Astrocyte of the spinal cord (primary cell): ENCODE measurements at places on chromosomes 1 and 21.

DNA sequence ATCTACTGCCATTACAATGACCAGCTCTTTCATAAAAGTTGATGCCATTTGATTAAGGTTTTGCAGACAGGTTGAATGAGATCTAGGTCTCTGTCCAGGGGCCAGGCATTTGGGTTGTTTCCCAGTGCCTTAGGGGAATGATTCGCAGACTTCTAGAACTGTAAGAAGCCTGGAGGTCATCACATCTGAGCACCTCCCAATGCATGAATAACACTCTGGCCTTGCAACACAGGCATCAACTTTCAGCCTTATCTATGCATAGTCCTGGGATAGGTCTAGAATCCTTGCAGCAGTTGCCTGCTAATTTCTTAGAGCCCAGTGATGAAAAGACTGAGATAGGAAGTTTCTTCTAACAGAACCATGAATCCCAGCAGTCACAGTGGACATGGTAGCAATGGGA is 44.8 kb upstream of the KCND3 start:
- DNase-seq, result no peak

GRCh38 chr1:108813326-108813725 is 43.6 kb downstream of the AKNAD1 start:
- DNase-seq, result no peak

- DNase-seq, result no peak
Observed at GRCh38 chr1:153933955-153934354, 11.2 kb upstream of the GATAD2B start.

DNA sequence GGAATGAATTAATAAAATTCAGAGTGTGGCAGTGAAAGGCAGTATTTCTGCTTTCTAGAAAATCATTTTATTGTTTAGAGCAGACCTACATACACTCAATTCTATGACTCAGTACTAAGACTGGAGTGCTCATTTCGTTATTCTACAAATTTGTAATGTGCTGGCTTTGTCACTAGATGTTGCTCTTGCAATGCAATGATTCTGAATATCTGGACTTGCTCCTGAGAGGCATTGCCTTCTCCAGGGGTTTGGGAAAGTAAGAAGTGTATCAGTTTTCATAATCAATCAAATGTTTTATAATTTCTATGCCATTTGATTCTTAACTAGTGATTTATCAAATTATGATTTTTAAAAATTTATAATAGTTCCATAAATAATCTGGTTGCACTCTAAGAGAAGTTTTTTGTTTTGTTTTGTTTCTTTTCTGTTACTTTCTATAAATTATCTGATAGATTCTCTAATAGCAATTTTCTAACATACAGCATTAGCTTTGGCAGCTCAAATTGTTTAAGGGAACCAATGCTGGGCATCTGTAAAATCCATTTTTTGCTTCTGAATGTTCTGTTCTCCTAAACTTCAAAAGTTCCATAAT is 280.5 kb upstream of the SGIP1 start:
- DNase-seq, result peak; percentile 82

- DNase-seq, result no peak
Observed at GRCh38 chr1:164589961-164590507, 31.1 kb downstream of the PBX1 start.

DNA sequence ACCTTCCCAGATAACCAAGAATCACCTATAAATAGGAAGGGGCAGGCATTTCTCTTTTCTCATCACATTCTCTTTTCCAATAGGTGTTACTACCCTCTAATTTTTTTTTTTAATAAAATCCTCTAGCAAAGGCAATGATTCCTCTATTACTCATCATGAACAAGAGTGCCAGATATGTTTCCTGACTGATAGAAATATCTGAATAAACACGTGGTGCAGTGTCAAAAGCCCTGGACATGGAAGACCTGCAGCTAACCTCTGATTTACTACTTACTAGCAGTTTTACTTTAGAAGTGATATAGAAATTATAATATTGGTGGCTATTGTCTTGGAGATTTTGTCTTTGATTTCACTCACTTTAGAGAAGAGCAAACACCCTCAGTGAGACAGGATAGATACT is 194.6 kb upstream of the SAMSN1 start:
- no peak for DNase-seq

DNA sequence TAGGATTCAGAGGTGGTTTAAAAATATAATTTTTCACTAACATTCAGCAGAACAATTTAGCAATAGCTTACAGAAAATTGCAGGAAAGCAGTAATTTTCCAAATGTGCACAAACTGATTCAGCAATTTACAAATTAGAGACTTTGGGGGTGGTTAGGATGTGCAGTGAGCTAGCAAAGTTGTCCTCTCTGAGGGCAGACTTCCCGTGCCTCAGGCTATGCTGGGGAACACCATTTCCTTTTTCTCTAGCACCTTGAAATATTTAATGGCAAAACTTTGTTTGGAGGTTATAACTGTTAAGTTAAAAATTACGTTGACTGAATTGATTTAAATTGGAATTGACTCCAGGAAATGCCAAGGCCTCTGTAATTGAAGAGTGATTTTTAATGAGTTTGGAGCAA is 258.9 kb downstream of the PTBP2 start:
- no peak for DNase-seq

DNA sequence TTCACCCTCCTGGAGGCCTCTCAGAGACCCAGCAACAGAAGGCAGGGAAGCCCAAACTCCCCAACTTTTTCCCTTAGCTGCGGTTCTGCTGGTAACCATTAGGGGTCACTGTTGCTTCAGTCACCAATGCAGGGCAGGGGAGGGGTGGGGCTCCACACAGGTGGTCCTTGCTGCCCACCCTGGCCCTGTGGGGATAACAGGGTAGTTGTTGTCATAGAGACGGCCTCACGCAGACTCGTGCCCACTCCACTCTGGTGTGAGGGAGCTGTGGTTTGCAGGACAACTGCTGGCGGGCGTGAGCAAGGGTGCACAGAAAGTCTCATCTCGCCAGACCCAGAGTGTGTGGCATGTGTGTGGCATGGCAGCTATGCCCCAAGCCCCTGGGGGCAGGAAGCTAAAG is 19.9 kb downstream of the INSRR start:
- no peak for DNase-seq

DNA sequence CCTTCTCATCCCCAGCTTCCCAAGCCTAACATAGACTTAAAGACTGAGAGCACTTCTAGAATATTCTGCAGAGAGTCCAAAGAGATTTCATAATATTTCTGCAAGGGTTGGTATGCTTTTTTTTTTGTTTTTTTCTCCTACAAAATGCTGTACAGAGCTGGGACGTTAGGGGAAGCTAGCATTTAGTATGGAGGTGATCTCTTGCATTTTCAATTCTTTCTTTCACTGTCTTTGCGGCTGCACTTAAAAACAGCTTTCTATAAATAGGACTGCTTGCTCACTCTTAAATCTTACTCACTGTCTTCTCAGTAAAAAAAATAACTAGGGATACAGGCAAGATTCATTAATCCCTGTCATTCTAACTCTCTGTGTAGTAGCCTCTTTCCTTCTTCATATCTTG is 7.4 kb downstream of the DSCAM start:
- DNase-seq, result no peak

DNA sequence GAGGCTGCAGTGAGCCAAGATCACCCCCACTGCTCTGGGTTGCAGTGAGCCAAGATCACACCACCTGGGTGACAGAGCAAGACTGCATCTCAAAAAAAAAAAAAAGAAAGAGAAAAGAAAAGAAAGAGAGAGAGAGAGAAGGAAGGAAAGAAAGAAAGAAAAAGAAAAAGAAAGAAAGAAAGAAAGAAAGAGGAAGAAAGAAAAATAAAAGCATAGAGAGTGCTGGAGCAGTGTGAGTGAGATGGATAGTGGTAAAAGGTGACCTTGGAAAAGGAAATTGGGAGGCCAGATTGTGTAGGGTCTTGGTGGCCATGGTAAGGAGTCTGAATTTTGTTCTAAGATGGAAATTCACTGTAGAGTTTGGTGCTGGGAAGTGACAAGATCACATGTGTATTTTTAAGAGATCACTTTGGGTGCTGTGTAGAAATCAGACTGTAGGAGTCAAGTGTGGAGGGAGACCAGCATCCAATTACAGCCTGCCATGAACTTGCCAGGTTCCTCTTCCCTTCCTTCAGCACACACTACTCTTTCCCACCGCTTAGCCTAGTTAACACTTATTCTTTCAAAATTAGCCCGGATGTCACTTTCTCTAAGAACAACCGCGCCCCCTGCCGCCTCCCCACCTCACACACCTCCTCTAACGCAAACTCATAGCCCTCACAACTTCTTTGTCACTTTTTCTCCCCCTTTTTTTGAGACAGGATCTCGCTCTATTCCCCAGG is 17.9 kb downstream of the MTX1 start:
- peak; percentile 81 for DNase-seq

GRCh38 chr1:230976360-230976759 is 2.3 kb downstream of the TTC13 start:
- no peak for DNase-seq

DNA sequence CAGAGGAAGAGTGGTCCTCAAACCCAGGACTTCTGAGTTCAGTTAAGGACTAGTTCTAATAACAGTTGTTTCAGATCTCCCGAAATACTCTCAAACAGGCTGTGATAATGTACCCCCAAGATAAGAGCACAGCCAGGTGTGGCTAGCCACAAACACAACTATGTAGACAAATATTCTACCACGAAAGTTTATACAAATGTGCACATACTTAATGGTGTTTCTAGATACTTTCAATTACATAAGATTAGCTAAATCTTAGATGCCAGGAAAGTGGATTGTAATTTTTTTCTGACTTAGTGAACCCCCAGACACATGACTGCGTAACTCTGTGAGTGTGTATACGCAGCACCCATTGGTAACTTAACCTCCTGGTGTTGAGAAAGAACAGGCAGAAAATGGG is 270.0 kb downstream of the USP25 start:
- no peak for DNase-seq

DNA sequence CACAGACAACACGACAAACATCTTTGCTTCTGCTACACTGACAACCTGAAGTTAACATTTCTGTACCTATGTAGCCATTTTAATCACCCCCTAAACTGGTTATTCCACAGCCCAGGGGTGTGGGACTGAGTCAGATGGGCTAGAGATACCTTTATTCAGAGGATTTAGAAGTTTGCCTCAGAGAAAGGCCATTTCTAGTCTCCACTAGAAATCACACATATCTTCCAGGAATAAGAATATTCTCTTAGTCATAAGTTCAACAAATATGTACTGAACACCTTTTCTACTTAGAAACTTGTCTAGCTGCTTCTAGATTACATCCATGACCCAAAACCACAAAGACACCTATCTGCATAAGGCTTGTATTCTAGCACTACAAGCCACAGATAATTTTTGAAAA is 38.8 kb downstream of the ERG start:
- DNase-seq, result no peak

DNA sequence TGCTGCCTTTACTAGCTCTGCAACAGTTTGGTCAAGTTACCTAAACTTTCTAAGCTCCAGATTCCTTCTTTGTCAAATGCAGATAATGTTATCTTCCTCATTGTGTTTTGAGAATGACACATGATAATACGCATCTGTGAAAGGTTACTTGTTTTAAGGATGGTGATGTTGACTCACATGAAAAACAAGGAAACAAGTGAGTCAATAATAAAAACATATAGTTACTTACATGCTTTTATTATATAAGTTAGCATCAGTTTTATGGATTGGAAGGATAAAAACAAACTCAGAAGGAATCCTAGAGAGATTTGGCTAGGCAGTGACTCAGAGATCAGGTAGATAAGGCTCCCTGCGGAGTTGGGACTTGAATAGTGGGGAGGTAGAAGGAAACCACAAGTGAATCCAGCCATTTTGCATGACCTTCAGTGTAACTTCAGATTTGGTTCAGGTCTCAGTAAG is 144.6 kb downstream of the LMO4 start:
- DNase-seq, result no peak

DNA sequence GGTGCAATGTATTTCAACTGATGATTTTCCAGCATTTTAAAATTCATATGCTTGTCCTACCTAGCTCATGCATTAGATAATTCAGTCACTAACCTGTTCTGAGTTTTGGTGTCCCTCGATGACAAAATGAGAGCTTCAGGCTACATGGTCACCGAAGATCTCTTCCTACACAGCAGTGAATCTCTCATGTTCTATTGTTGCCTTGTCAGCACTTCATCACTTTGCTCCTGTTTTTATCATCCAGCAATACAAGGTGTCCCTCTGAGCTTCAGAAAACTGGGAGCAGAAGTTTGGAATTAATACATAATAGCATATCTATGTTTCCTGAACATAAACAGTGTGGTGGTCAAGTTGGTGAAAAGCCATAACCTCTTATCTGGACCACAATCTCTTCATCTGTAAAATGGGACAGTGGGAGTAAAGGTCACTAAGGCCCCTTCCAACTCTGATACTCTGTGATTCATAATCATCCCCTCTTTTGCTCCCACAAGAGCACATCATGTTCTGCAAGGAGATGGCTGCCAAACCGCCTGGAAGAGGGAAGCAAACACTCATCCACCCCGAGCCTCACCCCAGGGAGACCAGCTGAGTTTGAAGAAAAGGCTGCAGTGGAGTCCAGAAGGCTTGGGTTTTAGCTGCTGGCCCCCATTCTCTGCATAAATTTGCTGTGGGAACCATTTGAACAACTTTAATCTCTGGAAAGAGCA is 137.9 kb upstream of the F3 start:
- no peak for DNase-seq

DNA sequence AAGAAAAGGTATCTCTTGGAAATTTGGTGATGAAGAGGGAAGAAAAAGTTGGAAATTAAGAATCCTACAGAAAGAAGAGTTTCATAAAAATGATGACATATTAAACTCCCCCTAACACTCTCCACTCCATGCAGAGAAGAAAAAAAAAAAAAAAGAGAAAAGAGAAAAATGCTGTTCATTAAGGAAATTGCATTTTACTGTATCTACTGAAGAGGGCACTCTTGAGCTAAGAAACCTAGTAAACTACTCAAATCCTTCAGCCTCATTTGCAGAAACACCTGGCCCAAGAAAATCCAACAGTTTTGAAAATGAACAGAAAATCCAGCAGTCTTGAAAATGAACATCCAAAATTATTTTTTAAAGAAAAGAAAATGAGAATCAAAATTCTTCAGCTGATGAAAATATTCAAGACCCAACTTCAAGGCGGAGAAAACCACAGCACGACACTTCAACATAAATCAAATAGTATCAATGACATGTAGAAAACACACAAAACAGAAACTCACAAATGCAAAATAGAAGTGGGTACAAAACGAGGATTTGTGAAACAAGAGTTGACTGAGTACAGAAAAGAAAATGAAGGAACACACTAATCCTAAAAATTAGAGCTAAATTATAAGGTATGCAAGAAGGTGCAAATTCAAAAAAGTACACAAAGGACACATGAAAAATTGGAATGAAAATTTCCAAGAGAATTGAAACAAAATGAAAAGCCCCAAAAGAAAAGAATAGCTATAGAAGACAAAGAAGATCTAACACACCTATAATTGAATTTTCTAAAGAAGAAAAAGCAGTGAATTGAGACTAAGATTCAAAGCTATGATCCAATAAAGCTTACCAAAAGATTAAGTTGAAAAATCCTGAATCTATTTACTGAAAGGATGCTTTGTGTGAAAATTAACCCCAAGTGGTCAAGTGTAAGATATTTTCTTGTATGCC is 73.2 kb upstream of the DNAJC6 start:
- DNase-seq, result peak; percentile 48

DNA sequence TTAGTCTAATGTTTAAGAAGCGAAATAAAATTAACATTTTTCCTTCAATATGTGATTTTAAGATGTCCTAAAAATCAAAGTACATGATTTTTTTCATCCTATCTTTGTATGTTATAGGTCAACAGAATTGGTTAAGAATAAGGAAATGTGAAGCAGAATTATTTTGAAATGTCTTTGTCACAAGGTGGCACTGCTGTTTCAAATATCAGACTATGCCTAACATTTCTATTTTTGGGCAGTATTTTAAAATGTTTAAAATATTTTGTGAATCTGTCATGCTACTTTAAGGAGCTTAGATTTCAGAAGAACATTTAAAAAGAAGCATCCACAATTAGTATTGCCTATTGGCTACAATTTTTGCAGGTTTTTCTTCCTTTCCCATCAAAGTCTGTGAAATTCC is 38.7 kb downstream of the AMY1C start:
- DNase-seq, result peak; percentile 3
